ENCODE measurements at places on chromosomes 3 and 15.
A peak's percentile ranks its signal among the peaks of the same experiment; 100 is the strongest.

- no peak for DNase-seq
Measured at GRCh38 chr15:29873264-29873663, 51.0 kb upstream of the TJP1 start.

- DNase-seq: no peak
Measured at GRCh38 chr3:62211675-62212429, 161.5 kb downstream of the FEZF2 start.

GRCh38 chr15:77506311-77507142 lies 85.8 kb downstream of the HMG20A start:
- peak; percentile 75 for DNase-seq

DNA sequence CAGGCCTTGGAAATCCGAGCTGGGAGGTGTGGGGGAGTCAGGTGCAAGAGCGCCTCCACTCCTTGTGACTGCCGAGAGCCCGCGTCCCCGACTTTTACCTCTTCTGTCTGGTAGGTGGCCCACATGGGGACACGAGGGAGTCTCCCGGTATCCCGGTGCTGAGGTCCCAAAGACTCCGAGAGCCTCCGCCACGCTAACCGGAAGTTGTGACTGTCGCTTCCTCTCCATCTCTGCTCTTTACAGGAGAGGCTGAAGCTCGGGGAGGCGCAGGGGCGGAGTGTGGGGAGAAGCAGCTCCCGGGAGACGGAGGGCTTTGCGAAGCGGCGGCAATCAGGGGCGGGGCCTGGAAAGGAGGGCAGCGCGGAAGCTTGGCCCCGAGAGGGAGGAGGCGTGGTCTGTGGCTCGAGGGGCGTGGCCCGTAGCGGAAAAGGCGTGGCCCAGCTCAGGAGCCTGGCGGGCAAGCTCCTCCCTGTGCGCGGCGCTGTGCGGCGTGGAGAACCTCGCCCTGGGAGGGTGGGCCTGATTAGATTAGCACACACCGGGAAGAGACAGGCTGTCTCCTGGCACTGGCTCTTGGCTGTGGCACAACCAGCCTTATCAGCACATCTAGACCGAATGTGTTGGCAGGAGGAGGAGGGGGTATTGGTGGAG lies 143.9 kb downstream of the GABRB3 start:
- peak; percentile 71 for DNase-seq

GRCh38 chr3:130117933-130118332 lies 36.3 kb downstream of the ALG1L2 start:
- no peak for DNase-seq

DNA sequence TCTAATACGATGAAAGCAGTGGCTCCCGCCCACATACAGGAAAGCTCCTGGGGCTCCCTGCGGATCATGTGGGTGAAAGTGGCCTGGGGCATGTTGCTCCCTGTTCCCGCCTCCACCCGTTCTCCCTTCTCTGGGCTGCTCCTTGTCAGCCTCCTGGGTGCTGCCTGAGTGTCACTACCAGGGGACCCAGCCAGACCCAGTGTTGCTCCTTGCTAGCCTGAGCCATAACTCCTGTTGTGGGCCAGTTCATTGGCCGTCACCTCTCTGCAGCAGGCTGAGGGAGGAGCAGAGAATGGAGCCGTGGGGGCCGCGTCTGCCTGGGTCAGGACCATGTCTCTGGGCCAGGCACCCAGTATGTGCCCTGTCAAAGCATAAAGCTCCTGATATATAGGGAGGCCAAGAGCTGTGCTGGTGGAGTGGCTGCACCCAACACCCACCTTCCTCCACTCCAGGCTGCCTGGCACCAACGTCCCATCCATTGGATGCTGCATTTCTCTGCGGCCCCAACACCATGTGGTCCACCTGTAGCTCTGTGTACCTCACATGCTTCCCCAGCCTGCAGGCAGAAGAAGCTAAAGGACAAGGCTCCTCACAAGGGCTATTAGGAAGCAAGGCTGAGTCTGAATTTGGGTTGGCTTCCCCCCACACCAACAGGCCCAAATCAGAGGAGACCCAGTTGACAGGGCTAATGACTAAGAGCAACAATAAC lies 40.5 kb downstream of the KLF13 start:
- DNase-seq: no peak

DNA sequence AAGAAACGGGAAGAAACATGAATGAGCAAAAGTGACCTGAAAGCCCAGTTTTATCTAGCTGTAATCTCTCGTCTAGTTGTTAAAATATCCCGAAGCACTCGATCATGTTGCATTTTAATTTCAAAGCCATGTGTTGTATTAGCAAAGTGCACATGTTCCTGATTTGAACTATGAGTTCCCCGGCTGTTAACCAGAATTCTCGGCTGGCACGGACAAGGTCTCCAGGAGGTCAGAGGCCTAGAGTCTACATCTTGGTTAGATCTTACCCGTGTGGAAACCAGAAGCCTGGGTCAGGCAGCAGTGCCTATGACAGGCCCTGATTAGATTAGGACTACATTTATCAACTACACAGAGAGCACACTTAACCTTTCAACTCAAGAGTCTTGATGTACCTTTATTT lies 195.8 kb downstream of the CDIN1 start:
- no peak for DNase-seq

DNA sequence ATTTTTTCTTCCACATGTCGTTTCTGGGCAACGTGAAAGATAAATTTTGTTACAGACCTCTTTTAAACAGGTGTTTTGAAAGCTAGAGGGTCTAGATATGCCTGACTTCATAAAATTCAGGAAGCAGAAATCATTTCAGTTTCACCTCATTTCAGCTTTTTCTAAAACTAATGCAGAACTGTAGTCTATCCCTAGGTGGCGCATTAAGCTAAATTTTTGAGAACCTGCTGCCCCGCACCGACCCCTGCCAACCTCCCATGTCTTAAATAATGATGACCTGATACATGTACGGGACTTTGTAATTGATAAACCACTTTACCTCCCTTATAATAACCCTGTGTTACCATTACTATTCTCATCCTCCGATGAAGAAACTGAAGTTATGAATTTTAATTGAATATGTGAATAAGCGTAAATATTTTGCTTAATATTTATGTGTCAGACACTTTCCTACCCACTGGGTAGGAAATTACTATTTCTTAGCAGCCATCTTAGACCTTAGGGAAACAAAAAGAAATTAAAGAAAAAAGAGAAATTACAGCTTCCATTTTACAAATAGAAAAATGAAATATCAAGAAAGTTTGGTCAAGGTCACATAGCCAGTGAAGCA lies 78.7 kb upstream of the GCNT3 start:
- DNase-seq: no peak

DNA sequence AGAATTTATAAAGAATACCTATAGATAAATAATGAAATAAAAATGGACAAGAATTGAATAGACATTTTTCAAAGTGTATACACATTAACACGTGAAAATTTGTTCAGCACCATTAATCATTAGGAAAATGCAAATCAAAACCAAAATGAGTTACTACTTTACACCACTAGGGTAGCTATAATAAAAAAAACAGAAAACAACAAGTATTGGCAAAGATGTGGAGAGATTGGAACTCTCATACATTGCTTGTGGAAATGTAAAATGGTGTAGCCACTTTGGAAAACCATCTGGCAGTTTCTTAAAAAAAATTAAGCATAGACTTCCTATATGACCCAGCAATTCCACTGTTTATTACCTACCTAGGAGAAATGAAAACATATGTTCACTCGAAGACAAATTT lies 172.8 kb upstream of the P2RY1 start:
- DNase-seq: no peak

GRCh38 chr3:78410077-78410476 lies 1357.7 kb downstream of the ROBO1 start:
- DNase-seq: no peak

- peak; percentile 54 for DNase-seq
Measured at GRCh38 chr3:123745184-123745855, 138.8 kb downstream of the MYLK start.

- DNase-seq: no peak
Measured at GRCh38 chr3:24294150-24294549, 200.5 kb downstream of the THRB start.

DNA sequence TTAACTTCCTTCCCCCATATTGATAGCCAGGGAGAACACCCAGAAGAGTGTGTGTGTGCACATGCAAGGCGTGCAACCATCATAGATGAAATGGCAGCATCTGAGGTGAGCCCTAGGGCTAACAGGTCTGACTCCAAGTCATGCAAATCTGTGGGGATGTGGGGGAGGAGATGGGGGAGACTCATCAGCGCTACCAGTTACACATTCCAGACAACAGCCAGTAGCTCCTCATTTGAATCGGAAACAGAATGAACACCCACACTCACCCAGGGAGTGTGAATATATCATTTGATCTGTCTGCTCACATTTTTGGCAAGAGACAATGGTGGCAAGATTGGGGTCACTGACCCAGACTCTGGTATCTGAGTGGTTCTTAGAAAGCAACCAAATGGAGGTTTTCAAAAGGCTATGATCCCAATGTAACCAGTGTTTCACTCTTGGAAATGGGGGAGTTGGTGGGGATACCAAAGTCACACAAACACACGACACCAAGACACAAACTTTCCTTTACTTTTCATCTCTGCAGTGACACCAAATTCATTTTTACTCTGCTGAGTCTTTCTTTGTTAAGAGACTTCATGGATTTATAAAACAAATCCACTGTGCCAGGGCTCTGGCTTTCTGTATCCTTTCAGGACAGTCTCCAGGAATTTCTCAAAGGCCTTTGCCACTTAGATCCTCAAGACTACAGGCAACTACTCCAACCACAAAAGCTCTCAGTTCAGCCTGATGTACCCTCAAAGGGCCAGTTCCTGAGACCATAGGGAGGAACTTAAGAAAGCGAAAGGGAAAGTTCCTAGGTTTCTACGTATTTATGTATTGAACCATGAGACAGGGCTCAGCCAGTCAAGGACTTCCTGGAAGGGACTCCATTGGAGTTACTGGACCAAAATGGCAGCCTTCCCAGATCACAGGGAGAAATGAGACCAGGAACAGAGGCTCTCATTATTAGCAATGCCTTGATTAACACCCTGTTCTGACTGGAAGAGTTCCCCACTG lies 2.2 kb downstream of the CDCP1 start:
- DNase-seq: no peak

- DNase-seq: no peak
Measured at GRCh38 chr3:52350416-52350815, 34.3 kb downstream of the DNAH1 start.

GRCh38 chr15:90062462-90062932 lies 39.8 kb downstream of the IDH2 start:
- peak; percentile 65 for DNase-seq

DNA sequence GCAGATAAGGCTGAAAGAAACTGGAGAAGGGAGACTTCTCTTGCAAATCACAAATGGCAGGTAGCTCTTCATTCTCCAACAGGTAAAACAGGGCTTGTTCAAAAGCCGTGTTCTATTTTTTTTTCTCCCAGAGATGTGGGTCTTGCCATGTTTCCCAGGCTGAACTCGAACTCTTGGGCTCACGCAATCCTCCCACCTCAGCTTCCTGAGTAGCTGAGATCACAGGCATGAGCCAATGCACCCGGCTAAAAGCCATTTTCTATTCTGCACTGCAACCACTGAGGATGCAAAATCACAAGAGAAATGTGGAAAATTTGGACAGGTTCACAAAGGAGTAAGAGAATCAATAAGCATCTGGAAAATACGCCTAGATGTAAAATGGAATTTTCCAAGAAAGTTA lies 19.5 kb downstream of the EIF4E3 start:
- no peak for DNase-seq

GRCh38 chr3:132232231-132232792 lies 84.9 kb upstream of the ACP3 start:
- no peak for DNase-seq

DNA sequence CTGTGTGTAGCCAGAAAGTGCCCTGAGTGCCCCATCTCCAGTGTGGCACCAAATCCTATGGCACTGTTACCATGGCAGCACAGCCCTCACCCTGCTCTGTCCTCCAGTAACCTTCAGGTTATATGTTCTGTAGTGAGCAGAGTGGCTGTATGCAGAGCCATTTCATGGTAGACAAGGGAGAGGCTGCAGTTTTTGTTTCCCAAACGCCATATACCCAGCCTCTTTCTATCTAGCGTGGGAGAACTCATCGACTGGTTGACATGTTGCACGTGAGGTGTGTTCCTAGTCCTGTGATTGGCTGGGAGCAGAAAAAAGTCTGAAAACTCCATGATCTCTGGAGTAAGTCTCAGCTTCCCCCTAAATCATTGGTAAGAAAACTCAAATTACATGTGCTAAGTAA lies 2.0 kb downstream of the SIDT1 start:
- DNase-seq: no peak

DNA sequence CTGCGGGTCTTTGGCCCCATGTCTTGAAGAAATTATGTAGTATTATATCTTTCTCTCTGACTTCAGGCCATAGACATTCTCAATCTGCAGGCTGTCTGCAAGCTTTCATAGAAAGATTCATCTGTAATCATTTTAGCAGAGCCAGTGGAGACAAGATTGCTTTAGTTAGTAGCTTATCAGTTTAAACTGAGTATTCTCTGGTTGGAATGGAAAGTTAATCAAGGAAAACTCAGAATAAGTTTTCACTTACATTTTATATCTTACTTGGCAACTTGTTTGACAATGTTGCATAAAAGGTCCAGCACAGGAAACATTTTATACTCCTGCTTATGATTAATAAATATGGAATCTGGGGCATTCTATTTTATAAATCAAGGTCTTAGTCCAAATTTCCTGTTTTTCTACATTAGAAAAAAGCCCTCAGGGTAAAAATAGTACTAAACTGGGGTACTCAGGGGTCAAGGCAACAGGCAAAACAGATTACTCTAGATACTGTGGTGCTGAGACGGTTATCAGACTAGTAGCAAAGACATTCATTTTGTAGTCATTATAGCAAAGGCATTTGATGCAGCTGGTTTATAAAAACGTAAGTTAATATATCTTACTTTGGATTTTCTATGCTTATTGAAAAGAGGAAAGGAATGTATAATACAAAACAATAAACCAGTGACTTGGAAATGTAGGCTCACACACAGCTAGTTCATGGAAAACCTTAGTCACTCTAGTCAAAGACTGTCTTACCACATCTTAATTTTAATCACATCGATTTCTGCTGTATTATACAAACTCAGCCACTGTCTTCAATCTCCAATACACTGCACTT lies 45.2 kb upstream of the FILIP1L start:
- DNase-seq: no peak

DNA sequence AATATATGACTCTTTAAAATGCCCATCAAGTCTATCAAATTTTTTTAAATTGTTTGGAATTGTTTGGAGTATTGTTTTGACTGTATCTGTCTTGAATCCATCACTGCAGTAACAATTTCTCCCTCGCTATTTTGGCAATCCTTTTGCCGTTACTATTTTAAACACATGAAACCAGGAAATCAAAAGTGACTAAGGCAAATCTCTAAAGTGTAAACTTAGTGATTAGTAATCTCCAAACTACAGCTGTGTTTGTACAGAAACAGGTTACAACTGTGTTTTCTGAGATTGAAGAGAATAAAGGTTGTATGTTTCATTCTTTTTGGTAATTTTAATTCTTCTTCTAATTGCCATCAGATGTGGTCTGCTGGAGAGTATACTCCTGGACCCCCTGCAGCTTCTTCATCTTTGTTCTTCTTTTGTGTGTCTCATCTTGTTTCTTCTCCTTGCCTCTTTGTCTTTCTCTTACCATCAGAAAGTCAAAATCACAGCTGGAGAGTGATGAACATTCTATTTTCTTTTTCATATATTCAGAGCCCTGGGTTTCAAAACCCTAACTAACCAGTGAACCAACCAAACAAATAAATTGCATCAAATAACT lies 465.4 kb downstream of the RBMS3 start:
- DNase-seq: no peak

- DNase-seq: no peak
Measured at GRCh38 chr3:136189859-136190617, 6.1 kb downstream of the MSL2 start.

GRCh38 chr3:2810723-2811122 lies 299.5 kb downstream of the IL5RA start:
- peak; percentile 59 for DNase-seq

Measured in lung (tissue), 17 donors.